Heart right ventricle (tissue), 16 donors: ENCODE measurements at places on chromosomes 5 and 9. TPM values are rescaled to one million over a fixed set of nuclear protein-coding genes. Genes with fewer than 3 reads are reported as not detected.
A peak's percentile ranks its signal among the peaks of the same experiment; 100 is the strongest.

DNA sequence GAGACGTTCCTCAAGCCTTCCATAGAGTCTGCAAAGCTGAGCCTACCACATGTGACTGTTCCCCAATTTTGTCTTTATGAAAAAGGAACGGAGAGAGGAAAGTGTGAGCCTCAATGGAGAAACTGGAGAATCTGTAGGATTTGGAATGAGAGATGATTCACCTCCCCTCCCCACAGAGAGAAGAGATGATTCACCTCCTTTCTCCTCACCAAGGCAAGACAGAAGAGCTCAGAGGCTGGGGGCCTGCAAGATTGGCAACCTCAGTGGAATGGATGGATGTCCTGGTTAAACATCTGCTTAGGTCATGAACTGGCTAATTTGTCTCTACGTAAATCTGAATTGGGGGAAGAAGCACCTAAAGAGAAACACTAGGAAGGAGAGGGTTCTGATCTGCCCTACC is 17.0 kb upstream of the MOCS2 start:
- no peak for DNase-seq

The ZSWIM6 gene
- 6.0 TPM for total RNA-seq

DNA sequence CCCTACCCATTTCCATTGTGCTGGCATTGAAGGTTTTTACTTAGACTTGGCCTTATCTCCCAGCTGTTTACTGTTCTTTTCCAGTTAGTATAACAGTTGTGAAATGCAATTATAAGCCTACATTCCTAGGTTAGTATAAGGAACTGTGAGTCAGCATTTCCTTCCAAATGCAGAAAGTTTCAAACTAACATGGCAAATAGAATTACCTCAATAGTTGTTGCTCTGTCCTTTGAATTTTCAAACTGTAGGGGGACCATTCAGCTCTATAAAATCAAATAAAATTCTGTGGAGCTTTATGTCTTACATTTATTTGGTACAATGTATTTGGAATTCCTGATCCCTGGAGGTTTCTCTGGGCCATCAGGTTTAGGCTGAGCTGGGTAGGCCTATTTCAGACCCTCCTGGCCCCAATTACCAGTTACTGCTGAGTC is 47.2 kb downstream of the ARHGEF28 start:
- no peak for DNase-seq

The FCN1 gene
- 3.5 TPM for total RNA-seq

GRCh38 chr5:172640822-172641358 is at the start of gene NEURL1B:
NEURL1B (plus strand) TSS chr5:172641263; CDS start chr5:172641407, 144 bp downstream.
- peak; percentile 81 for DNase-seq

DNA sequence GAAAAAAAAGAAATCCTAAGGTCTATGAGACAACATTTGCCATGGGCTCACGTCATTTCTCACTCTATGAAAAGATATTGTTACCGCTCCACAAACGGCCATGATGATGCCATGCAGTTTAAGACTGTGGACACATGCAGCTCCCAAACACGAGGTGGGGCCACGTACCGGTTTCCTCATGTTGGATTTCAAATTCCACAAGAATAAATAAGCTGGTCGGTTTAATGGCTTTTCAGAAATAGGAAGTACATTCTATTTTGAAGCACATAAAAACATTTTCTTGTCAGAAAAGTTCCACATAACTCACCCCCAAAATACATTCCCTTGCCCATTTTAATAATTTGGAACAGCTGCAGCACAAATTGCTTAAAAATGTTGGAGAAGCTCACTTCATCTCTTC is 130.6 kb downstream of the MYO10 start:
- DNase-seq: no peak

DNA sequence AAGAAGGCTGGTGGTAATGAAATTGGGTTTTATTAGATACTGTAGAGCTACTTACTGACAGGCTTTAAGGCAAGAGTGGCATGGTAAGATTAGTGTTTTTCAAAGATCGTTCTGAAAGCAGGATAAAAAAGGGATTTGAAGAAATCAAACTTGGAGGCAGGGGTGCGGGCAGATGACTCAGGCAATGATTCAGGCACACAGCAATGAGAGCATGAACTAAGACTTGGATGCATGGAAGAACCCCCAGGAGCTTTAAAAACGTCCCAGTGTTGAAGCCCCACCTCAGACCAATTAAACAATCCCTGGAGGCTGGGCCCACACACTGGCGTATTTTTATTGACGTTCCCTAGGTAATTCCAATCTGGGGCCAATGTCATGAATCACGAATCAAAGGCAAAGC is 102.5 kb downstream of the SREK1 start:
- DNase-seq: no peak

GRCh38 chr9:130183133-130183762 is 11.0 kb downstream of the NCS1 start:
- DNase-seq: no peak

The GRIA1 gene
- total RNA-seq: 0.42 TPM

The ENHO gene
- total RNA-seq: not detected

The GOLGA2 gene
- total RNA-seq: 86.5 TPM

DNA sequence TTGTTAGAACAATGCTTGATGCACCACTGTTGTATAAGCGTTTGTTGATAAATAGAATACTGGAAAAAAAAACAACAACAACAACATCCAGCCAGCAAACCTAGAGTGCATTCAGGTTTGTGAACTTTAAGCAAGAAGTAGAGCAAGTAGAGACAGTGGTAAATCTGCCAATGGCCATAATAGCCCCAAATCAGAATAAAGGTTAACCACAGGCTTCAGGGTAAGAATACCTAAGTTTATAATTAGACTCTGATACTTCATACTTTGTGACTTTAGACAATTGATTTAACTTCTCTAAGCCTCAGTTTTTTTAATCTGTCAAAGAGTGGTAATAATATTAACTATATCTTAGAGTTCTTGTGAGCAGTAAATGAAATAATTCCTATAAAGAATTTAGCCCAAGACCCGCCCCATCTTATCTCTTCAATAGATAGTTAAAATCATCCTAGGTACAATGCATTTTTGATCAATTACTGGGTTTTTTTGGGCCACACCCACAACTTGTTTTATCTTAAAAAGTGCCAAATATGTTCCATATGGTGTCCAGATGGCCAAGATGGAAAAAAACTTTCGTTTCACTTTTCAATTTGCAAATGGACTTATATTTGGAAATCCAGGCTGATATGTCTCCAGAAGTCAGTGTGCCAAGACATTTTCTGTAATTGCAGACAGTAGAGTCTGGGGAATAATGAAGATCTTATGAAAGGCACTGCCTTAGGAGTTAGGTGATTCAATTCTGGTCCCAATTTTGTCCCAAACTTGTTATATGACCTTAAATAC is 24.5 kb upstream of the DPYSL3 start:
- DNase-seq: no peak

The NIM1K gene
- total RNA-seq: 0.42 TPM

The RNF183 gene
- not detected for total RNA-seq

GRCh38 chr5:99179206-99179605 is 250.4 kb upstream of the CHD1 start:
- DNase-seq: no peak

The ITK gene
- total RNA-seq: 1.1 TPM

DNA sequence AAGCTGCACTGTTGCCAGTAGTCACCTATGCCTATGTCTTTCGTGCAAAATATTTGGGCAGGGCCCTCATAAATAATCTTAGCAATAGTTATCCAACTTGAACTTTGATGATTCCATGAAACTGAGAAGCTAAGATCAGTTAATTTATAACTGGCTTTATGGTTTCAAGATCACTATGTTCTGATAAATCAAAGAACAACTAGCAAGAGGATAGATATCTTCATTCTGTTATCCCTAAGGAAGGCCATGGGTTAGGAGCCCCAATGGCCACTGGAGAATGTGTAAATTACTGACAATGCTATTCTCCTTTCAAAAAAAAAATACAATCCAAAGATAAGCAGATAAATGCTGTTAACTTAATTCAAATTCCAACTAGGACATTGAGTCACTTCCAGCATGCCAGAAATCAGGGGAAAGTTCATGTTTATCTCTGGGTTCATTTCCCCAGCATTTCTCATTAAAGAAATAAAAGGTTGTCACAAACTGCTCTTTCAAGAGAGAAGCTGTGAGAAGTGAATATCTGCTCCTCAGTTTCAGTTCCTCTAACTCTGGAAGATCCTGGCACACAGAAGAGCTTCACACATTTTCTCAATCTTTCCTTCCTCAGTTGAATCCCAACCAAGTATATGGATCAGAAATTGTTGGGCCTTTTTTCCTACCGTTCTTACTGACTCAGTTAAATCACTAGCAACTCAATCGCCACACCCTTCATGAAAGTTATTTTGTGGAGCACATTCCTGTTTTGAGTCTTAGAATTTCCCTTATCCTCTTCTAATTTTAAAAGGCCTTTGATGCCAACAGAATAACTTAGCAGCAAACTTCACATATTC is 59.6 kb upstream of the SLC1A1 start:
- no peak for DNase-seq

The SLC6A19 gene
- total RNA-seq: not detected

DNA sequence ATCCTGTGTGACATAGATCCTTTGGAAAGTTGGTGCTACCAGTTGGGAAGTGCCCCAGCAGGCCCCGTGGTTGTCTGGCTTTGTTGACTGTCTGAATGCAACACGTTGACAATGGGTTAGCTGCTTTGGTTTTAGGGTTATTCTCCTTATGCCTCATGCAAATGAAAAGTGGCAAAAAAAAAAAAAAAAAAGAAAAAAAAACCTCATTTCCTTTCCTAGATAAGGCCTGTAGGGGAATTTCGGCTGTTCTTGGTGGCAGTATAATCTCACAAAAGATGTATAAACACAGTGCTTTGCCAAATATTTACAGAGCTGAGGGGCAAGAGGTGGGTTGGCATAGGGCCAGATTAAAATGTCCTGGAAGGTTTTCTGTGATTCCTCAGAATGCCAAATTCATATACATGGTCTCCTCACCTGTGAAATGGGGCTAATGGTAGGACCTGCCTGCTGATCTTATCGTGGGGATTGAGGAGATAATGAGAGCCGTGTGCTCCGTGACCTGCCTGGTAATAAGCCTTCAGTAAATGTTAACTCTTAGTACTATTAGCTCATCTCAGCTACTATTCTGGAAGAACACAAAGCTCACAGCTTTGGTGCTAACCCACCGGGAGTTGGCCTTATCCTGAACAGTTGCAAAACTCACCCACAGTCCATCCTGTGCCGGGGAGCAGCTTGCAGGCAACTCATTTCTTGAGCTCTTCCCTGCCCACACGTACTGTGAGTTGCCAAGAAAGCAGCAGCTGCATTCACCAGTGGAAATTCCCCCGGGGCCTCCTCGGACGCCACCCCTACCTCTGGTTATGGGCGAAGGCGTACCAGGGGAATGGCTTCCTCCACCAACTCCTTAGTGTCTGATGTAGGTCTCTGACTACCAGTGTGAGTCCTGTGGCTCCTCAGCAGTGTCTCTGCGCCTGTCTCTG is 220.3 kb downstream of the NR3C1 start:
- peak; percentile 23 for DNase-seq

DNA sequence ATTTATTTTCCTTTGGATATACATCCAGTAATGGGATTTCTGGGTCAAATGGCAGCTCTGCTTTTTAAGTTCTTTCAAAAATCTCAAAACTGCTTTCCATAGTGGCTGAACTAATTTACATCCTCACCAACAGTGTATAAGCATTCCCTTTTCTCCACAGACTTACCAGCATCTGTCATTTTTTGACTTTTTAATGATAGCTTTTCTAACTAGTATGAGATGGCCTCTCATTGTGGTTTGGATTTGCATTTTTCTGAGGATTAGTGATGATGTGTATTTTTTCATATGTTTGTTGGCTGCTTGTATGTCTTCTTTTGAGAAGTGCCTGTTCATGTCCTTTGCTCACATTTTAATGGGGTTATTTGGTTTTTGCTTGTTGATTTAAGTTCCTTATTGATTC is 90.0 kb upstream of the HMHB1 start:
- DNase-seq: no peak

DNA sequence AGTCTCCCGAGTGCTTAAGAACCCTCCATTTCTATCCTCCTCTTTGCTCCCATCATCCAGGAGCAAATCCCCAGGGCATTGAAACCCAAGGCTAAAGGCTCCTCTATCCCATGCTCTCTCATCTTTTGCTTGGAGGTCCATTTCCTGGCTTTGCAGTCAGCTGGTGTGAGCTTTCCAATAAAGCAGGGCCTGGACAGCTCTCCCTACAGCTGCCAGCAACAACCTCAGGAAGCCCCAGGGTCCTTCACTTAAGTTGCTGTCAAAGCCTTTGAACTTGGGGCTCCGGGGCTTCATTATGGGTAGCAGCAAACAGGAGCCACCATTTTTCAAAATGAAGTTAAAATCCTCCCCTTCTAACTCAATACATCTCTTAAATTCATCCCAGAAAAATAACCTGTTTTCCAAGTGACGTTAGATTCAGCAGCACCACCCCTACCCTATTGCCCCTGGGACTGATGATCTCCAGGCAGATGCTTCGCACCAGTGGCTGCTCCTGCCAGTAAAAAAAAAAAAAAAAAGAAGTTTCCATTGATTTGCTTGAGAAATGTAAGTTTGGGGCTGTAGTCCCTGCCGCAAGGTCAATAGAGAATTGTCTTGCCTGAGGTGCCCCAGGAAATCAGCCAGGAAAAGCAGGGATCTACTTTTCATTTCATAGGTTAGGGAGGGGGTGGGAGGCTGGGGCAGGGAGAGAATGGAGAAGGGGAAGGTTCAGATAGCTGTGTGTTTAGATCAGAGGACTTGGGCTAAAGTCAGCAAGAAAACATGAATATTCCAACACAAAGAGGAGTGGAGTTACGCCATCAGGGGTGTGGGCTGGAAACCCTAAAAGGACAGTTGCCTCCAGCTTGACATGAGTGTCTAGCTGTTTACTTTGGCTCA is 83.8 kb upstream of the IL6ST start:
- DNase-seq: peak; percentile 29

DNA sequence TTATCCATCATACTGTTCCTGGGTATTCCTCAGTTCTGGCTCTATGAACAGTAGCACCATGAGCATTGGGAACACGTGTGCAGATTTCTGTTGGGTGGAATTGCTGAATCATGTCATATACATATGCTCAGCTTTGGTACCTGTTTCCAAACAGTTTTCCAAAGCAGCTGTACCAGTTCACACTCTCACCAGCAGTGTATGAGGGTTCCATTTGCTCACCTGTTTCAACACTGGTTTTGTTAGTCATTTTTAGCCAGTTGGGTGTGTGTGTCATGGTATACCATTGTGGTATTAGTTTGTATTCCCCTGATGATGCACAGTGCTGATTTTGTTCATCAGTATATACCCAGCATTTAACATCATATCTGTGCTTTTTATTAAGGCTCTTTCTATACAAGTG is 56.7 kb upstream of the ECM2 start:
- DNase-seq: no peak

The DMRT1 gene
- total RNA-seq: not detected

The PPP2R2B gene
- total RNA-seq: not detected

DNA sequence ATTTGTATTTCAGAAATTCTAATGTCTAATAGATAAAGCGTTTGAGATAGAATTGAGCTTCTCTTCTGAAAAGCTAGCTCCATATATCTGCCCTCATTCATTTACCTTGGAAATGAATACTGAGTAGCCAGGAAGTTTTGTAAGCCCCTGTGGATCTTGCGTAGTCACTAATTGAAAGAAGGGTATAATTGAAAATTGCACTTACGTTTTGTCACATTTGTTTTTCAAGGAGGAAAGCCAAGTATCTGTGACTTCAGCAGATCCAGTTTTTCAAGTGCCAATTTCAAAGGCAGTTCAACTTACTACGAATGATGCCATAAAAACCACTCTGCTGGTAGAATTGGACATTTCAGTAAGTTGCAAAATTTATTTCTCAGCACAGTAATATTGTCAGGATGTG is 14.0 kb downstream of the MTRR start:
- no peak for DNase-seq

GRCh38 chr5:121292664-121293063 is 559.0 kb upstream of the FTMT start:
- DNase-seq: no peak

The DNAI1 gene
- not detected for total RNA-seq

GRCh38 chr5:147472664-147473475 is 37.0 kb downstream of the DPYSL3 start:
- DNase-seq: no peak
